ENCODE measurements at places on chromosomes 4 and X.

DNA sequence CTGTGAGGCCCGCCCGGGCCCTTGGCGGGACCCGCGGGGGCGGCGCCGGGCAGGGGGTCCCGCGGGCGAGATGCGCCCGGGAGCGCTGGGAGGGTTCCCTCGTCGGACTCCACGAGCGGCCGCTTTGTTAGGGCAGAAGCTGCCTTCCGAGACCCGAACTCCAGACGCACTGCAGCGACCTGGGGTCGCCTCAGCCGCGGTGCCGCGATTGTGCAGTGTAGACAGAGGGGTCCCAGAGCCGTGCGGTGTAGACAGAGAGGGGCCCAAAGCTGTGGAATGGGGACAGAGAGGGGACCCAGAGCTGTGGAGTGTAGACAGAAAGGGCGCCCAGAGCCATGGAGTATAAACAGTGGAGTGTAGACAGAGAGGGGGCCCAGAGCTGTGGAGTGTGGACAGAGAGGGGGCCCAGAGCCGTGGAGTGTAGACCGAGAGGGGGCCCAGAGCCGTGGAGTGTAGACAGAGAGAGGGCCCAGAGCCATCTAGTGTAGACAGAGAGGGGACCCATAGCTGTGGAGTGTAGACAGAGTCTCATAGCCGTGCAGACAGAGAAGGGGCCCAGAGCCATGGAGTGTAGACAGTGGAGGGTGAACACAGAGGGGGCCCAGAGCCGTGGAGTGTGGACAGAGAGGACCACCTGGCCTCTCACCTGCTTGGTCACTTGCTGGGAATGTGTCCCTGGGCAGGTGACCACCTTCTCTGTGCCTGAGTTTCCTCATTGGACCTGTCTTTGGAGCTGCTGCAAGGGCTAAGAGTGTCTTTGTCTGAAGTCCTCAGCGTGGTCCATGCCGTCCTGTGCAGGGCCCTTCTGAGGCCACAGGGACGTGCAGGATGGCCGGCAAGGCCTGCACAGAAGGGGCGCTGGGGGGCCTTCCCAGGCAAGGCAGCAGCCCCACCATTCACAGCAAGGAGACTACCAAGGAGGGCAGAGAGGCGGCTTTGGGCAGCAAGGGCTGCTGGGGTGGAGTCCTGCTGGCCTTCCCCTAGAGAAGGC is 875 bp downstream of the RGS12 start:
- DNase-seq = no peak

DNA sequence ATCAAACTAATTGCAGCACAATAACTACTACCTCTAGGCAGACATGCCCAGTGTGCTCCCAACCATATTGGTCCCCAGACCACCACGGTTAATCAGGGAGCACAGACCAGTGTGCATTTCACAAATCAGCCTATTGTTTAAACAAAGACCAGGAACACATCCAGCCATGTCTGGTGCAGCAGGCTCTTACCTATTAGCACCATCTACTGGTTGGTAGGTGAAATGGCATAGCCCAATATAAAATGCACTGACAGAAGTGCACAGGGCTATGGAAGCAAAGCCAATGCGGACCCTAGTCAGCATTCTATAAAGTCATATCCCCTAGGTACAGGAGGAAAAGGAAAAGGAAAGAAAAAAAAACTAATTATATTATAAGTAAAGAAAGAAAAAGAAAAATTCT is 15.5 kb upstream of the CYLC1 start:
- DNase-seq = no peak

- no peak for DNase-seq
These were observed 20.8 kb upstream of the PRPS2 start for GRCh38 chrX:12770440-12770839.

GRCh38 chr4:187070740-187071139 is 347.1 kb upstream of the FAT1 start:
- DNase-seq = no peak

DNA sequence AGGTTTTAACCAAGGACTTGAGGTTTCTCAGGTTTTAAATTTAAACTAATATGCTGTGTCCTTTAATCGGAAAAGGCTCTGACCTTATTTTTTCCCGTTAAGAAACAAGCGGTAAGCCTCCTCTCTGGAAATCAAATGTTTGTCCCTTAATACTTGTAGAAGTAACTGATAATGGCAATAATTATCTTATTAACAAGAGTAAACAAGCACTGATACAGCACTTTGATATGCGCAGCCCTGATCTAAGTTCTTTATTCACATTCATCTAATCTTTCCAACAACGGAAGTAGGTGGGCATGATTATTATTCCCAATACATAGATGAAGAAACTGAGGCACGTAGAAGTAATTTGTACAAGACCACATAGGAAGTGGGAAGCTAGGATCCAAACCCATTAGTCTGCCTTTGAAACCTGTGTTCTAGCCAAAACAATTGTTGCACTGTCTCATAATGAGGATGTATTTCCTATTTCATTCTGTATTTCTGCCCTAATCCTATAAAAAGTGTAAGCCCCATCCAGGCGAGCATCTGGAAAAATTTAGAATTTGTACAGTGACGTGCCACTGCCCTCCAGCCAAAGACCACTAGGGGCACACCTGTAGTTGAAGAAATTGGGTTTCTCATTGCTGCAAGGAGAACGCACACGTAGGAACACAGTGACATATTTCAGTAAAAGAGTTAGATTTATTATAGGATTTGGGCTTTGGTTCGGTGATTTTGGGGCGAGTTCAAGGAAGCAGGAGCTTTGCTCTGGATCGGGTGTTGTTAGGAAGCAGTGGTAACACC is 606 bp downstream of the CXorf58 start:
- DNase-seq = peak; percentile 22

GRCh38 chr4:73501664-73502265 is 20.2 kb downstream of the AFM start:
- DNase-seq = no peak

GRCh38 chr4:114277690-114278089 is 298.2 kb upstream of the ARSJ start:
- no peak for DNase-seq

DNA sequence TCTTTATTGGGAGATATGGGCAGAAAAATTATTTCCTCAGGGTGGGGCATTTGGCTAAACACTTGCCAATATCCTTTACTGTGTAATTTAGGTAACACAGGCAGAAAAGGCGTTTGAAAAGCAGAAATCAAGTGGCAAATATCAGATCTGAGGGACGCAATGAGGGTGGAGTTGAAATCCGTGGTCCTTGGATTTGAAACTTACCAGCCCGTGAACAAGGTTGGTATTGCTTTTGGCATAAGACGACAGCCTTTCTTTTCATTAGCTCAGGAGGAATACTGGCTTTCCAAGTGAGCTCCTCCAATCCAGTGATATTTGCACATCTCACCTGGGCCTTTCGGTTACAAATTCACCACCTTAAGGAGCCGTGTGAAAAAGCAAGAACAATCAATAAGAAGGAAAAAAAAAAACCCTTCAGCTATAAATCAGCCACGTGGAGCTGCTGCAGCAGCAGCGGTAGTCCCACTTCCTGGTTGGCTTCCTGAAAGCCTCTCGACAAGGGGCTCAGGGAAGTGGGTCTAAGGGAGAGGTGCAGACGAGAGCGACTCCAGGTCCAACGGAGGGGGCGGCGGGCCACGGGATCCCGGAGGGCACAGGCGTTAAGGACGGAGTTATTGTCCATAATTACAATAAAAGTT is 734 bp upstream of the GALNT7 start:
- DNase-seq = no peak

DNA sequence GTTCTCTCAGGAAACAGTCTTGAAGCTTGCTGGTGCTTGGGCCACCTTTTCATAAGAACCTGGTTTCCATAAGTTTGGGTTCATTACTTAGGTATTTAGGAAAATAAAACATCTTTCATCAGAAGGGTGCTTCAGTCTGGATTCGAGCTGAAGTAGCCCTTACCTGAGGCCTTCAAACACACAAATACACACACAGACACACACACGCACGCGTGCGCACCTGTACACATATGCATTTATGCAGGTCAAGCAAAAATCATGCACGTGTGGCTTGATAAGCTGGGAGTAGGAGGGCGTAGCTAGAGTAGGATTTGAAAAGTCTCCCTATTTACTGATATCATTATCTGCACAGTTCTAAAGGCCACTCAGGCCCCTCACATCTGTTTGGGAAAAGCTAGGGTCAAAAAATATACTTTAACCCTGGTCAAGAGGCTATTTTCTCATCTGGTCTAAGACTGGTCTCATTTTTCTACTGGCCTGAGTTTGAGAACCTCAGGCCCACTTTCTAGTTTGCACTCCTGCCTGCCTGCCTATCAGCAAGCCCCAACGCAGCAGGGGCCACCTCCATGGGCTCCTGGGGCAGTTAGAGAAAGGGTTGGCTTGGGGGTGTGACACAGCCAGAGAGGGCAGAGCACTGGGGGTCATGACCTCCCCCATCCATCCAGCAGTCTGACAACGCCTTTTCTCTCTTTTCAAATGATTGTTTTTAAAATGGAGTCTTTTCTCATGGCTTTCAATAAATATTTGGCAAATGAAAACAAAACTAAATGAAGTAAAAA is 64.3 kb downstream of the RASL11B start:
- no peak for DNase-seq

DNA sequence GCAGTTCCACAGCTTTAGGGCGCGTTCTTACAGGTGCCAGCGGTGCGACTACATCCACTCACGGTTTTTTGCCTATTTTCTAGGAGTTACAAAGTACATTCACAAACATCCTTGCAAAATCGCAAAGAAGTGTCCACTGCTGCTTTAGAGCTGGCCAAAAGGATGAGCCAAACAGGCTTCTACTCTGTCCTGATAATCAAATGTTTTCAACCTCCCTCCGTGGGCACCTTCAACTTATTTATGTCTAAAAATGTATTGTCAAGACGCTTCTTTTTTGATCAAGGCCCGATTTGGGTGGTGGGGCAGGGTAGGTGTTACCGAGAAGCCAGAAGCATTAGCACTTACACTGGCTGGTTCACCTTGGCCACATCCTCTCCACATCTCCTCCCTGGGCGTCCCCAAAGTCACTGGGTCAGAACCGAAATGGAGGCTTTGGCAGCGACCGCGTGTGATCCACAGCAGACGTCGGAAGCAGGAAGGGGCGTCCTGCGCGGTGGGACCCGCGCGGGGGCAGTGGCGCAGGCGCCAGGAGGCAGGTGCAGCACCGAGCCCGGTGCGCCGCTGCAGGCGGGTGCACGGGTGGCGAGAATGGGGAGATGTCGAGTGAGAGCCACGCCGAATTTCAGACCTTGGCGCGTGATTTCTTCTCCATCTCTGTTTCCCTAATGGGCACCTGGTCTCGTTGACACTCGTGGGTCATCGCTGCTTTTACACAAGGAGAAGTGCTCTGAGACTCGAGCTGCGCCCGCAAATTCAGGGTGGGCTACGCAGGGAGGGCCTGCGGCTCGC is 16.9 kb downstream of the NKX3-2 start:
- peak; percentile 22 for DNase-seq

DNA sequence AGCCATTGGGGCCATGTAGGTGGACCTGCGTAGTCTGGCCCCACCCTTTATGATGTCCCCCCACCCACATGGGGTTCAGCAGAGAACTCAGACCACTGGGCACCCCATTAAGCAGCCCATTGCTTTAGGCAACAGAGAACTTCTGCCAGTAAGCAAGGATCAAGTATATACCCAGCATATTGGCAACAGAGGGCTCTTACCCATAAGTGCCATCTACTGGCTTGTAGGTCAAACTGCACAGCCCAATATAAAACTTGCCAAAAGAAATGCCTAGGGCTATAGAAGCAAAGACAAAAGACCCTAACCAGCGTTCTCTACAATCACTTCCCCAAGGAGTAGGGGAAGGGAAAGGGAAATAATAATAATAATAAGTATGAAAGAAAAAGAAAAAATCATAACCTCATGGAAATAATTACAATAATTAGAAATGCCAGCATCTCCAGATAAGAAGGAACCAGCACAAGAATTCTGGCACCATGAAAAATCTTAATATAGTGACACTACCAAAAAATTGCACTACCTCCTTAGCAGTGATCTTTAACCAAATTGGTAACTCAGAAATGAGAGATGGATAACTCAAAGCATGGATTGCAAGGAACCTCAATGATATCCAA is 1090.7 kb downstream of the FAT4 start:
- DNase-seq = no peak

- no peak for DNase-seq
These were observed 77.2 kb downstream of the REPS2 start for GRCh38 chrX:17023661-17024060.

- DNase-seq = no peak
These were observed 47.7 kb downstream of the RPS6KA3 start for GRCh38 chrX:20218836-20219505.

- DNase-seq = peak; percentile 53
These were observed 30.1 kb upstream of the SPARCL1 start for GRCh38 chr4:87559090-87559837.

GRCh38 chr4:82430964-82431745 is 765 bp downstream of the ENOPH1 start:
- peak; percentile 57 for DNase-seq

DNA sequence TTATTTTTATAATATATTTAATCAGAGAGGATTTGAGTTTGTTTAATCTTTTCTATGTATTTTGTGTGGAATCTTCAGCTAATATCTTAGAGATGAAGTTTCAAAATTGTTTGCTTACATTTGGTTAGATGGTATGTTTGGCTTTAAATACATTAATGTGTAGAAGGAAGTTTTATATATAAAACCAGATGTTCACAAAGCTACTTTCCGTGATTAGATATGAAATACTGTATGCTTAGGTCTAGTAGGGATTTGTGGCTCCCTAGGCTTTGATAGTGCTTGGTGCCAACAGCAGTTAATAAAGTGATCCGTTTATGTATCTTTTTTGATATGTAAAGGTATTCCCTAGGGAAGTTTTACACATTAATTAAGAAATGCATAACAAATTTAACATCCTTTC is 223.0 kb downstream of the ARHGAP10 start:
- DNase-seq = no peak

- no peak for DNase-seq
These were observed 171.6 kb downstream of the NR3C2 start for GRCh38 chr4:148270630-148271029.

DNA sequence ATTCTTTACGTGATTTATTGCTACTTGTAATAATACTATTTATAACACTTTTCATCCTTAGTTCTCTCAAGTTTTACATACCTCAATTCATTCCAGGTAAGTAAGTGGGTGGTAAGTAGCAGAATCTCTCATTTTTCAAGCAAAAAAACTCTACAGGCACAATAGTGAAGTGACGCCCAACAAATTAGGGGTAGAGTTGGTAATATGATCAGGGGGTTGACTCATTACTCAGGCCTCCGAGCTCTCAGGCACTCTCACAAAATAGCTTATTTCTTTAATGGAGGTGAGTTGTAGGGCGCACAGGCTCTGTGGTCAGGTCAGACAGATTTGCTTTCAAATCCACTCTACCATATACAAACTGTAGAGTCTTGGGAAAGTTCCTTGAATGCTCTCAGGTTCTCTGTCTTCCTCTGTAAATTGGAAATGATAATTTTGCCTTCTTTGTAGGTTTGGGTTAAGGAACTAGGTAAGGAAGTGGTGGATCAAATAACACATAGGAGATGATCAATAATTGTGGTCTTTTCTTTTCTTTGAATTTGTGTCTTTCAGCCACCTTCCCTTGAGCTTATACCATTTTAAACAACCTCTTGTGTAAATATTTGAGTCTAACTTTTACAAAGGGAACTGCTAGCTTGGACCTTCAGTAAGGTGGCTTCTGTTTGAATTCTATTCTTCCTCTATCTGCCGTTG is 134.9 kb upstream of the LEF1 start:
- no peak for DNase-seq

GRCh38 chr4:6962211-6963041 is 52.8 kb downstream of the TBC1D14 start:
- DNase-seq = no peak
